ENCODE measurements at places on chromosomes 2 and 18. TPM values are rescaled to one million over a fixed set of nuclear protein-coding genes. Genes with fewer than 3 reads are reported as not detected.

TEX44 gene
- total RNA-seq, result not detected

COLEC11 gene
- total RNA-seq, result 0.35 TPM

CNDP1 gene
- total RNA-seq, result not detected

ITSN2 gene
- total RNA-seq, result 95.7 TPM

ITPRID2 gene
- total RNA-seq, result 55.8 TPM

UGT1A6 gene
- 0.32 TPM for total RNA-seq

NEURL3 gene
- 0.23 TPM for total RNA-seq

LYPD1 gene
- not detected for total RNA-seq

GCA gene
- 12.8 TPM for total RNA-seq

TUBA3D gene
- total RNA-seq, result not detected

DSG4 gene
- total RNA-seq, result not detected

SPATA3 gene
- not detected for total RNA-seq

- DNase-seq, result no peak
These were observed 1.7 kb downstream of the TP53I3 start for GRCh38 chr2:24082787-24083566.

DNA sequence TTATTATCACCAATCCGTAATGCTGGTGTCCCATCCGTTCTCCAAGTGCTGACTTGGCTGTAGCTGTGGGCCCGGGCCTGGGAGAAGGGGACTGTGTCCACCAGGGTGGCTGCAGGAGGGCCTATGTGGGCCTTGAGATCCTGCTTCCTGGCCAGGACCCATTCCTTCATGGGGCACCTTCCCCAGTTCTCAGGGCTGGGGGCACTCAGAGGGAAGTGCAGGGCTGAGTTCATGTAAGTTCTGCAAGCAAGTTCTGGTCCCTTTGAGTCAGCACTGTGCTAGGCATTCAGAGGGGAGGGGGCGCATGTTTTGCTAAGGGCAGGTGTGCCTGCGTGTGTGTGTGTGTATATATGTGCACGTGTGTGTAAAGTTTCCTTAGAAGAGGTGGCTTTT lies 94.0 kb downstream of the GLI2 start:
- DNase-seq, result no peak

DNA sequence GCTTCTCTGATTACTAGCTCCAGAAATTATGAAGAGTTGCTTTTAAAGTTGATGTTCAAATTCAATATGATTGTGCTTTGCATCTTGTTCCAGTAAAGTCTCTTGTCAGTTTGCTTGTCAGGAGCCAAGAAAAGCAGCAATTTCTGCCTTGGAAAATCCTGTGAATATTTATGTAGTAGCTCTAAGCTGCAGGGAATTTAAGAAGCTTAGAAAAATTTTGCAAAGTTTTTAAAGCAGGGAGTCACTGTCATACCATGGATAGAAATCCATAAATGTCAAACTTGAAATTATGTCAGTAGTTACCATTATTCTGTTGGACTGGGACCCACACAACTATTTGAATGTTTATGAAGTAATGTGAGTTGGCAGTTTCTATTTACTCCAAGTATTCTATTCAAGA lies 169.3 kb downstream of the TMEM200C start:
- no peak for DNase-seq

DNA sequence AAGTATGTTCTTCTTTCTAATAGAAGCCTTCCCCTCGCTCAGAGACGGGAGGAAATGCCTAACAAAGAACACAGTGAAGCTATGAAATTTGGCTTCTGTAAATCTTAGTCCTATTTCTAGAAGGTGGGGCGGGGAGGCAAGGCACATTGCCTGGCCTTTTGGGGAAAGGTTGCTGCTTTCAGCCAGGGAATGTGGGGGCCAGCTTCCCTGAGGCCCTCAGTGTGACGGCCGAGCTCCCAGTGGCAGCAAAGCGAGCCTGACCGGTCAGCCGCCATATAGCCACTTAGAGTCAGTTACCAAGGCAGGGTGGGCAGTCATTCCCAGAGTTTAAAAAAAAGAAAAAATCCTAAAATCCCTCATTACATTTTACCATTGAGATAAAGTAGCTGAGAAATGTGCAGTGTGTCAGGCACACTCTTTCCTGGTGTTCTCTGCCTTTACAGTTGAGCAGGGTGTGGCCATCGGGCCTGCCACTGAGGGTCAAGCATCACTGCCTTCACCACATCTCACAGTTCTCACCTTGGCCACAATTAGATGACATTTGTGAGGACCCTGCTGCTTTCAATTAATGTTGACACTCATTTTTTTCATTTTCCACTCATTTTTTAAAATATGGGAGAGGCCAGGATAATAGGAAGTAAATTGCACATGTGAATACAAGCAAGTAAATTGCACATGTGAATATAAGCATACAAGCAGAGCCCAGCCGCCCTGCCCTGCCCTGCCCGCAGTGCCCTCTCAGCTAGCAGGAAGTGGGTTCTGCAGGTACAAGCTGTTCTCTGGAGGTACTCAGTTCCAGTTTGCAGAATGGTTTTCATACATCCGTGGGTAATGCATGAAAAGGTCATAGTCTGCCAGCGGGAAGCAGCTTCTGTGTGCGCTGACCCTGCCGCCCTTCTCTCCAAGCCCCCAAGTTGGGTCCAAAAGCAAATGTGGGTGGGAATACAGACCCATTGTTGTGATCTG lies 76.9 kb downstream of the WDSUB1 start:
- peak; percentile 55 for DNase-seq

DNA sequence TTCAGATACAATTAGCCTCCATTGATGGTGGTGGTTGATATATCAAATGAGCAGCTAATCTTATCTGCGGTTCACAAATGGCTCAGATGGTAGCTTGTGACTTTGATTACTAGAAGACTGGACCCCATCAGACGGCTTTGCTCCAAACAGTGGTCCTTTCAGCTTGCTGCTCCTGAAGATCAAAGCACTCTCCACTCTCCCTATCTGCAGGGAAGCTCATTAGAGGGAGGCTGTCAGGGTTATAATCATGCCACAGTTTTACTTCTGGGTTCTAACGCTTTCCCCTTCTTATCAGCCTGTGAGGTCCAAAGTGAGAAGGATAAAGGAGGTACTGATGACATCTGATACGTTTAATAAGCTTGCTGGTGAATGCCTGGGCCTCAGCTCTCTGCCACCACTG lies 247.1 kb upstream of the NT5C1B start:
- DNase-seq, result no peak

GRCh38 chr18:33123862-33124518 lies 316.5 kb downstream of the CCDC178 start:
- no peak for DNase-seq

DNA sequence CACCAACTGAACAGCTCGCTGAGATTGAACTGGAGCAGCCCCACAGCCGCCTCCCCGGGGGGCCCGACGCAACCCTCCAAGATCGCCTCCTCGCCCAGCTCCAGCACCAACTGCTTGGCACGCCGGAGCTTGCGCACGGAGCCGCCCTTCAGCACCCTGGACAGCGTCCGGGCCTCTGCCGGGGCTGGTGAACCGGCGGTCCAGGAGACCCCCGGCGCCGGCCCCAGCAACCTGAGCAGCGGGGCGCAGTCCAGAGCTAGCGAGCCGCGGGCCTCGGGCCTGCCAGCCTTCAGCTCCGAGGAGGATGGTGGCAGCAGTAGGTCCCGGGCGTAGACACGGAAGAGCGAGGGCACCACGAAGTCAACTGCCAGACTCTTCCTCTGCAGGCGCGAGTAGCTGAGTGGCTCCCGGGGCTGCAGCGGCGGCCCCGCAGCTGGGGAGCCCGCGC lies 1.2 kb downstream of the ALK start:
- DNase-seq, result peak; percentile 5

DNA sequence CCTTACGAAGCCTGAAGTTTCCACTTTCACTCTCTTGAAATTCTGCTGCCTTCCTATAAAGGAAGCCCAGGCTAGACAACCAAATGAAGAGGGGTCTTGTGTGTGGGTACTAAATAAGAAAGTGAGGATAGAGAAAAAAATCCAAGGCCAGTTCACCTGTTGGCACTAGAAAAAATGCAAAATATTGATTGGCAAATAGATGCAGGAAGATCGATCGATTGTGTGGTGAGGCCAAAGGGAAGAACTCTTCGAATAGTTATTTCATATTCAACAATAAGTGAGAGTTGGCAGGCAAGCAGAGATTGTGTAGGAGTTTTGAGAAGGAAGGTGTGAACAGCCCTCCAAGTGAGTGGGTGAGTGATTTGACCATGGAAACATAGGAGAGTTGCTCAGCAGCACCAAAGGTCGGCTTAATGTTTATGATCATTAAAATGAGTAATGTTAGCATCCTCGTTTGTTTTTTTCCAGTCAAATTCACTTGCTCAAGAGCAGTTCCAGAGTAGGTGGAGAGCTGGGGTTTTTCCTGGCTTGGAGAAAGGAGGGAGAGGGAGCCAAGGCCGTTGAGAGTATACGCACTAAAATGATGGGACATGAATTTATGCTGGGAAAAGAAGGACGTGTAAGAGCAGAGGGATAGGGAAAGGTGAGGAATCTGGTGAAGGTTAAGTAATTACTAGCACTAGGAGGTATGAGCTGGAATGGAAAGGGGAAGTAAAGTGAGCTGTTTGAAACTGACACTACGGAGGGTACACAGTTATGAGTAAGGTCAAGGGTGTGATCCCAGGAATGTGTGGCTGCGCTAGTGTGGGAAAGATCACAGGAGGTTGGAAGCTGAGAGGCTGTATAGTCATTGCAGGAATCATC lies 1.1 kb upstream of the NAPG start:
- DNase-seq, result no peak

GRCh38 chr2:12858786-12859185 lies 142.1 kb downstream of the TRIB2 start:
- DNase-seq, result no peak

DNA sequence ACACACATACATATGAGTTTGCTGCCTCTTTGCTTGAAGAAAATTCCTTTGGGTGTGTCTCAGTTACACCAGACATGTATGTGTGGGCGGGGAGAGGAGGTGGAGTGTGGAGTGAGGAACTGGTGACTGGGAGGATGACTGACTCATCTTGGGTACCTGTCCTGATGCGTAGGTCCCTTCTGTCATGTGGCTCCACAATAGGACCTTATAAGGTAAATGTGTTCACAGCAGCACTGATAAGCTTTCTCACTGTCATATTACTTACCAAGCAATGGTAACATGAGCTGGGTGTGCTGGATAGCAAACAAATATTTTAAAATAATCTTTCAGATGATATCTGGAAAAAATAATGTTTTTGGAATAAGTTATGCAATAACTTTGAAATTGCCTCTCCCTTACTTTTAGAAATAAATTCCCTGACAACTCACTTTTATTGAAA lies 45.1 kb downstream of the SLC9A2 start:
- DNase-seq, result no peak
